ENCODE measurements at places on chromosomes 11 and 22.

- no peak for DNase-seq
These were observed 2.4 kb downstream of the GNB1L start for GRCh38 chr22:19852177-19852781.

DNA sequence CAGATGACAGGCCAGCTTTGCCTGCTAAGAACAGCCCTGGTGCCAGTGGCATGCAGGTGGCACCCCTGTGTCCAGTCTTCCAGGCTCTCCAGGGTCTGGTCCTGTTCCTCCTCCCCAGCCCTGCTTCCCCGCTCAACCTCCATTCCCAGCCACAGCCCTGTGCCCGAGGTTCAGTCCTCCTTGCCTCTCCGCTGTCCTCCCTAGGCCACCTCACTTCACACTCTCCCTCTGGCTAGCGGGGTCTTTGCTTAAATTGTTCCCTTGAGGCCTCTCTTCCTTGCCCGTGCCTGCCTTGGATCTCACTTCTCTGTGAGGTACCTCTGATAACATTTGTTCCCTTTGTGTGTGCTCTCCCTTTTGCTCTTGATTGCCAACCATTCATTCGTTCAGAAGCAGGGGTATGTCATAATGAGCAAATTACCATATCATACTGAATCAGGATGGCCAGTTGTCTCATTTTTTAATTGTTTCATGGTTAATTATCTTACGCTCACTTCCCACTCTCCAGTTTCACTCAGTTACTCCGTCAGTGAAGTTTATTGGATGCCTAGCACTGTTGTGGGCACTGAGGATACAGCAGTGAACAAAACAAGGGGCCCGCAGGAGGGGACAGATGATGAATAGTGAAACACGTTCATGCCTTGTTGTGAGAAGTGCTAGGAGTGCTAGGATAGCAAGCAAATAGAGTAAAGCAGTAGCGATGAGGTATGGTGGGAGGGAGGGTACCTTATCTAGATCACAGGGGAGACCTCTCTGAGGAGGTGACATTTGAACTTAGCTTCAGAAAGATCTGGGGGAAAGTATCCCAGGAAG lies 7.4 kb downstream of the BMAL1 start:
- DNase-seq, result no peak

DNA sequence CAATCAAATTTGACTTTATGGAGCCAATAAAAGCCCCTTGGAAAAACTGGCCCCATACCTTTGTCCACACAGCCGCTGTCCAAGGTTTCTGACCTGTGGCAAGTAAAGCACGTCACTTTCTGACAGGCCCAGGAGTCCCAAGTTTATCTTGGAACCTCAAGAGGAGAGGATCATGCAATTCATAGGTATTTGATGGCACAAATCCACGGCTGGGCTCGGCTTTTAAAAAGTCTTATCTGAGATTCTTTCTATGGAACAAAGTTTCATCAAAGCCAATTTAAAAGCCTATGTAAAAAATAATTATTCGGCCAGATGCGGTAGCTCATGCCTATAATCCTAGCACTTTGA lies 13.6 kb downstream of the TMEM138 start:
- DNase-seq, result no peak

DNA sequence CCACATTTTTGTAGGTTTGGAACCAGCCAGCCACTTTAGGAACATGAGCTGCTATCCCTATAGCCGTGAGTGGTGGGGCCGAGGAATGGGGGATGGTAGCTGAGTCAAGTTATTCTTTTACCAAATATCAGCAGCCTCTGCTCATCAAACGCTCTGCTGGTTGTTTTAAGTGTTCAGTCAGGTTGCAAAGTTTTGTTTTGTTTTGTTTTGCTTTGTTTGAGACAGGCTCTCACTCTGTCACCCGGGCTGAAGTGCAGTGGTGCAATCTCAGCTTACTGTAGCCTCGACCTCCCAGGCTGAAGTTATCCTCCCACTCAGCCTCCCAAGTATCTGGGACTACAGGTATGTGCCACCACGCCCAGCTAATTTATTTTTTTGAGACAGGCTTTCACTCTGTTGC lies 14.4 kb downstream of the CABIN1 start:
- DNase-seq, result no peak

DNA sequence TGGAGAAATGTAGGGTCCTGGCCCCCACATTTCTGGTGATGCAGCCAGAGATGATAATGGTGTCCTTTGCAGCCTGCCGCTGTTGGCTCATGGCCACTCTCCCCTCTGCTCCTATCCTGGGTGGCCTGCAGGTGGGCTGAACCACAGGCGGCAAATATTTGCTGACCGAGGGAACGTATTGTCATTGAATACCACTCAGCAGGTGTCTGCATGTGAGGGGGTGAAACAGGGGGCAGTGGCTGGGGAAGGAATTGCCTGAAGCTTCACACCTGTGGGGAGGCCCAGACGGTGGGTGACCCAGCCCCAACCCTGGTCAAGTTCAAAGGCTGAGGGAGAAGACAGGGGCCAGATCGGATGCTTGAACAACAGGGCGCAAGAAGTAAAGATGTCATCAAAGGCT lies 73.3 kb upstream of the WNT11 start:
- no peak for DNase-seq

GRCh38 chr11:57499983-57500461 lies 15.5 kb downstream of the SLC43A1 start:
- DNase-seq, result no peak

DNA sequence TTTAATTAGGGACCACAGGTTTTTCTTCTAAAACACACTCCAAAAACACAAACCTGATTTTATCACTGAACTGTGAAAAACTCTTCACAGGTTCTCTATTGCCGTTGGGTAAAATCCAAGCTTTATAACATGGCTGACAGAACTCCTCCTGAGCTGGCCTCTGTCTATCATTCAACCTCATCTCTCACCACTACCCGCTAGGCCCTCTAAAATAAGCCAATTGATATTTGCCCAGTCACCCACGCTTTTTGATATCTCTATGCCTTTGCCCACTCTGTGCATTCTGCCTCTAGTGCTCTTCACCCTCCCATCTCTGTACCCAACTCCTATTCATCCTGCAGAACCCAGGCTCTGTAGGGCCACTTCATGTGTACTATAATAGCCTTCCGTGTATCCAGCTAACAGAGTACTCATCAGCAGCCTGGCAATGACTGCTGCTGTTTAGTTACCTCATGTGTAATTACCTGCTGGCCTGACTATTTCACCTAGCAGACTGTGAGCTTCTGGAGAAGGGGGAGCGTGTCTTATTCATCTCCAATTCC lies 1.1 kb upstream of the CNGA4 start:
- no peak for DNase-seq

- DNase-seq, result peak; percentile 59
These were observed 6.2 kb downstream of the PICALM start for GRCh38 chr11:86062719-86063118.

- no peak for DNase-seq
These were observed 11.1 kb downstream of the IGHMBP2 start for GRCh38 chr11:68914761-68915160.

Measured in CD14-positive monocyte (primary cell).